ENCODE measurements at places on chromosomes 3 and 15. TPM values are rescaled to one million over a fixed set of nuclear protein-coding genes. Genes with fewer than 3 reads are reported as not detected.

TSC22D2 gene
- 10.1 TPM for polyA plus RNA-seq

PLCH1 gene
- 2.1 TPM for polyA plus RNA-seq

LRRIQ4 gene
- polyA plus RNA-seq: not detected

DUOXA2 gene
- not detected for polyA plus RNA-seq

GRCh38 chr15:46636206-46636605 lies 1001.4 kb downstream of the SQOR start:
- DNase-seq: no peak

DNA sequence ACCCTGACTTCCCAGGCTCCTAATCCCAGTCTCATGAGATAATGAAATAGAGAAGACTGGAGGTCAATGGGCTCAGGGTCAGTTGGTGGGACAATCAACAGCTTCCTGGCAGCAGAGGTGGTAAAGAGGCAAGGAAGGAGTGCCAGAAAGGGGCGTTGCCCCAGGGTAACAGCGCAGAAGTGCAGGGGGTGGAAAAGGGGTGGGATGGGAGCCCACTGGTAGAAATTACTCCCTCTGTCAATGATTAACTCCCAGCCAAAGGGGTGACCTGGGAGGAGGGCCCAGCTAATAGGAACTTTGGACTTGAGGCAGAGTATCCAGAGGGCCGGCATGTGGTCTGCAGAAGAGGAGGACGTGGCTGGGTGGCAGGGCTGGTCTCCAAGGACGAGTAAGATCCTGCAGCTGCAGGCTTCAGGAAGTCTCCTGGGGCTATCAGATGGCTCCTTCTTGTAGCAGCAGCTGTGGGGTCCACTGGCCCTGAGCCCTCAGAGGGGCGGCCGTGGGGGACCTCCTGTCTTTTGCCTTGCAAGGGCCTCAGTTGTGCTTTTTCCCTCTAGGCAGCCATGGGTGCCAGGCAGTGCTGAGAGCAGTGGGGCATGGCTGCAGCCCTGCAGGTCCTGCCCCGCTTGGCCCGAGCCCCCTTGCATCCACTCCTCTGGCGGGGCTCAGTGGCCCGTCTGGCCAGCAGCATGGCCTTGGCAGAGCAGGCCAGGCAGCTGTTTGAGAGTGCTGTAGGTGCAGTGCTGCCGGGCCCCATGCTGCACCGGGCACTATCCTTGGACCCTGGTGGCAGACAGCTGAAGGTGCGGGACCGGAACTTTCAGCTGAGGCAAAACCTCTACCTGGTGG lies 2.3 kb downstream of the GLYCTK start:
- no peak for DNase-seq

DNA sequence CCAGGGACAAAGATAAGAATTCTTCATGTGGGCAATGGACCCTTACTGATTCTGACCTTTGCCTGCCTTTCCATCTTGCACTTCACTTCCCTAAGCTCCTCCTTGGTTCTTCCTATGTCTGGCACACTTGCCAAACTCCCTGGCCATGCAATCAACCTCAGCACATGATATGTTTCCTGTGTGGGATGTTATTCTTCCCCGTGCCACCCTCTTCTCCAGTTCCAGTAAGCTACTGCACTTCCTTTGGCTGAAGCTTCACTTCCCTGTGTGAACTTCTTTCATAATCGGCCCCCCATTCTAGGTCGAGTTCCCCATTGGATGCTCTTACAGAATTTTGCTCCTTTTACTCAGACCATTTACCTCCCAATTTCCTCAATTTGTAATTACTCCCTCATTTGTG lies 10.7 kb upstream of the TASOR start:
- no peak for DNase-seq

DNA sequence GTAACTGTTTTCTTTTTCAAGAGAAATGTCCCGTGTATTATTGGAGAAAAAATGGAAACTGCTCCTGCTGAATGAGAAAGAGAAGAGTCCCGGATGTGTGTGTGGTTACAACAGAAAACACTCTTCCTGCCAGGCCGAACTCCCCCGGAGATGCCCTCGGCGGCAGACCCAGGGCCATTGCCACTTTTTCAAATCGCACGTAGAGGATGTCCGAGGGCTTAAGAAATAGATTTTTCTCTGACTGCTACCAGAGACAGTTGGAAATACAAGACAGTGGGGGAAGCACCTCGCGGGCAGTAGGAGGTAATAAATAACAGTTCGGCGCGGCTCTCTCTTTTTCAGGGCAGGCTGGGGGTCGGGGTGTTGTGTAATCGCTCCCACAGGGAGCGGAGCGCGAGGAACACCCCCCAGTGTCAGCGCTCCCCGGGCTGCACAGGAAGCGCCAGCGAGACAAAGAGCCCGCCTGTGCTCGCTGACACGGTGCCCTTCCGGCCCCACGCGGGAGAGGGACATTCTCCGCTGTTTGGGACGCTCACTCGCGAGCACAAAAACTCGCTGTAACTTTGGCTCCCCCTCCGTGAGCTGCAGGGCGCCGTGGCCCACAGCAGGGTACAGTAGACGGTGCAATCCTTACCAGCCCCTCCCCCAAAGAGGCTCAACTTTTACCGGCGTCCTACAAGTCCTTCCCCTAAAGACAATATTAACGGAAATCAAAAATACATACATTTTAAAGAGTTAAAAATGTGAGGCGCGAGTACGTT lies 1.1 kb downstream of the VGLL4 start:
- DNase-seq: peak; percentile 62

DNA sequence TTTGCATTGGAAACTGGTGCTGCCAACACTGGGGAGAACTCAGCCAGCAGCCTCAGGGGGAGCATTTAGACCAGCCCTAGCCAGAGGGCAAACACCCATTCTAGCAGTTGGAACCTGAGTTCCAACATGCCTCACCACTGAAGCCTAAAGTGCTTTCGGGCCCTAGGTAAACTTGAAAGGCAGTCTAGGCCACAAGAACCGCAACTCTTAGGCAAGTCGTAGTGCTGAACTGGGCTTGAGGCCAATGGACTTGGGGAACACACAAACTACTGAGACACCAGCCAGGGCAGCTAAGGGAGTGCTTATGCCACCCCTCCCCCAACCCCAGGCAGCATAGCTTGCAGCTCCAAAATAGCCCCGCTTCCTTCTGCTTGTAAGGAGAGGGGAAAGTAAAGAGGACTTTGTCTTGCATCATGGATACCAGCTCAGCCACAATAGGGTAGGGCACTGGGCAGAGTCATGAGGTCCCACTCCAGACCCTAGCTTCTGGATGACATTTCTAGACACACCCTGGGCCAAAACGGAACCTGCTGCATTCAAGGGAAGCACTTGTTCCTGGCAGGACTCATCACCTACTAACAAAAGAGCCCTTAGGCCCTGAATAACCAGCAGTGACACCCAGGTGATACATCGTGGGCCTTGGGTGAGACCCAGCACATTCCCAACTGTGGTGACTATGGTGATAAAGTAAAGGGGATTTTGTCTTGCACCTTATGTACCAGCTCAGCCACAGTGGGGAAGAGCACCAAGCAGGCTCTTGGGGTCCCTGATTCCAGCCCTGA lies 37.3 kb upstream of the TEX9 start:
- DNase-seq: no peak

DNA sequence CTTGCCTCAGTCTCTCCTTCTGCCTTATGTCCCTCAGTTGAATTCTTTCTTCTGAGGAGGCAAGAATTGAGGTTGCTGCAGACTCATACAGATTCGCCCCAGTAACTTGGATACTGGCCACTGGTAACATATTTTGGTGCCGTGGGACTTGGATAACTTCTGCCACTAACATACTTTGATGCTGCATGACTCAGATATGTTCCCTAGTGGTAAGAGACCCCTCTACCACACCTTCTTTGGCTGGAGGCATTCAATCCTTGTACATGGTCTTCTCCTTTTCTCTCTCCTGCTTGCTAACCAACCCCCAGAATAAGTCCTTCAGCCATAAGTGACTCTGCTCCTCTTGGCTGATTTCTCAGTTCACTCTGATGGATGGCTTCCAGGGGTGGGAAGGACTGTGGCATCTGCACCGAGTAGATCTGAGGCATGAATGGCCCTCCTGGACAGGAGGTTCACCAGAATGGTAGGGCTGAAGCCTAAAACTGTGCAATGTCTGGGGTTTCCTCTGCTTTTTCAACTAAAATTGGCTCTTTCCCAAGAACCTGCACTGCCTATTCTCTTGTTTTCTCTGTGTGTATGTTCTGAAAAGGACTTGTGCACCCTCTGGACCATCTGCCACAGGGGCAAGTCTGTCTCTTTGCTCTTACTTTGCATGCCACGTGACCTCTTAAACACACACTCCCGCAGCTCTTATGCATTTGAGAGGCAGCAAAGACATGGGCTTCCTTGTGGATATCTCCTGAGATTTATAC lies 55.5 kb upstream of the FSTL1 start:
- DNase-seq: no peak

- no peak for DNase-seq
Measured at GRCh38 chr3:147497286-147497685, 88.1 kb downstream of the ZIC1 start.

DNA sequence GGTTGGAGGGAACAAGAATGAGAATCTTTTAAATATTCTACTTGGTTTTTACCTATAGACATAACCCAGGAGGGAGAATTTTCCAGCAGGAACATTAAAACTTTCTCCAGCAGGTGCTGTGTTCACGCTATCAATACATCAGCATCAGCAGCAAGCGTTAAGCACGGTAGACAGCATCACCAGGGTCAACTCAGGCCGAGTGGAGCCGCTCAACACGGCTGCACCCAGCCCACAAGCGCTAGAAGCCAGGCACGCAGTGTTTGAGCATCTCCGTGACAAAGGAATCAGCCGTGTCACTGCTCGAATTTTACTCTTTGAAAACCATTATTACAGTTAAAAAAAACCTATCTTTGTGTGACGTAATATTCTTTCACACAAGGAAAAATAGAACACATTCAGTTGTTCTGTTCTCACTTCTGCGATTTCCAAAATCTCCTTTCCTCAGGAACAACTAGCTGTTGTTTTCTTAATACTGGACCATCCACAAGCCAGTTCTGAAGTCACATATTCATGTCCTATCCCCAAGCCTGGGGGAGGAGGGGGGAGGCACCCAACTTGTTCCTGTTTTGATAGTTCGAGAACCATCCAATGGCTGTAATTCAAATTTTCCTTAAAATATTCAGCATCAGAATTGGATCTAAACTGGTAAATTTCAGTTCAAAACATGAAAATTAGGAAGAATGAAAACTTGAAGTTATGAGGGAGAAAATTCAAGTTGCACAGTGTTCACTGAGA lies 77.9 kb downstream of the ADAMTS17 start:
- no peak for DNase-seq

All from A549 (cell line).